ENCODE measurements at places on chromosomes 7 and 10.

DNA sequence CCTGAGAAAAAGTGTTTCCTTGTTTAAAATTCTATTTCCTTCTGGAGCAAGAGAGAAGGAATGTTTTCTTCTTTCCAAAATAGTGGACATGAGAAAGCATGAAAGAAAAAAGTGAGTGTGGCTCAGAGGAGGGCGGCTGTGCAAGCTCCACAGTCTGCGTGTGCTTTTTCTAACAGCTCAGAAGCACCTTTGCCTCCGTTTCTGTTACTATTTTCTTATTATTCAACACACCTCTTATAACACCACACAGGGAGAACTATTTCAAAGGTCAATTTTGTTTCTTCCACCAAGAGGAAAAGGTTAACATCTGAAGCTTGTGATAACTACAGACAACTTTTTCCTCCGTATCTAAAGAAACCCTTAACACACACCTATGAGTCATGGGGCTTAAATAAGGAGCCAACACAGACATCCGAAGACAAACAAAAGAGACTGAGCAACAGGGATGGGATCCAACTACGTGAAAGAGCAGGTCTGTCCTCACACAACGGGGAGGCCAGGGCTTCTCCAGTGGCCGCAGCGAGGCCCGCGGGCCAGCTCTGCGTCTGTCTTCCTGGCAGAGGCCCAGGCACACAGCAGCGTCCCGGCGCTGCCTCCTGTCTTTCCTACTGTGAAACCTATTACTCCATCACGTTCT, 36.2 kb upstream of the NCAPG2 start:
- no peak for DNase-seq

GRCh38 chr10:6474871-6475270, 105.2 kb downstream of the PRKCQ start:
- no peak for DNase-seq

DNA sequence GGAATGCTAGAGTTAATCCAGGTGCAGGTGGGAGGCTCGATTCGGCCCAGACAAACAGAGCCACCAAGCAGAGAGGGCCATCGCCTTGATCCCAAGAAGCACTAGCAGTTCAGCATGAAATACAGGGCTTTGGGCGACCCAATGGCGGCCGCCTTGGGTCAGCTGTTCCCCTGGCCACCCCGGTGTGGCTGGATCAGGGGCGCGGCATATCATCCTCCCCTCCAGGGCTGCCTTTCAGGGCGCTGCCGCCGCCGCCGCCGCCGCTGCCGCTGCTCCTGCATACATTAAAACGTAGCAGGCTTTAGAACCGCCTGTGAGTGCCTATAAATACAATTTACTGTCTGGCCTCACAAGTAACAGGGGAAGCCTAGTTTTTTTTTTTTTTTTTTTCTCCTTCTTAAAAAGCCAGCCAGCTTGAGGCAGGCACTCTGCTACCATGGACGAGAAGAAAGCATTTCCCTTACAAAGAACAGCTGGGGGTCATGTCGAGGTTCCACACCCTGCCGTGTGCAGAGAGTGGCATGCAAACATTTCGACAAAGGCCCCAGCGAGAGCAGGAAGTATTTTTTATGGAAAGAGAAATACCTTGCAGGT, 57.7 kb upstream of the EFCAB10 start:
- no peak for DNase-seq

- no peak for DNase-seq
Observed at GRCh38 chr10:9052767-9053166, 998.3 kb downstream of the GATA3 start.

DNA sequence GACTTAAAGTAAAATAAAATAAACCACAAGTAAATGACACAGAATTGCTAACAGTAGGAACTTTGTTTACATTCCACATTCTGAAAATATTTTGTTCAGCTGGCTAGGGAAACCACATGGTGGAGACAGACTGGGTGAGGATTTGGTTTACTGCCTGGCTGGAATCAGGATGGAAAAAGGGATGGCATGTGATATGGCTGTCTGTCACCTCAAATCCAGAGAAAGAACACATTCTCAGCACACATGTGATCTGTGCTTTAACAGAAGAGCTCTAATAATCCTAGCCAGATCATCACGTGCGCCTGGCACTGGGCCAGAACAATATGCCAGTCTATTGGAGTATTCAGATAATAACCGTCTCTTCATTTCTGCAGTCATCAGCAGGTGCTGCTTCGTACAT, 90.9 kb upstream of the PIP4K2A start:
- no peak for DNase-seq

- DNase-seq: no peak
Observed at GRCh38 chr10:104056619-104057273, 28.9 kb downstream of the COL17A1 start.

DNA sequence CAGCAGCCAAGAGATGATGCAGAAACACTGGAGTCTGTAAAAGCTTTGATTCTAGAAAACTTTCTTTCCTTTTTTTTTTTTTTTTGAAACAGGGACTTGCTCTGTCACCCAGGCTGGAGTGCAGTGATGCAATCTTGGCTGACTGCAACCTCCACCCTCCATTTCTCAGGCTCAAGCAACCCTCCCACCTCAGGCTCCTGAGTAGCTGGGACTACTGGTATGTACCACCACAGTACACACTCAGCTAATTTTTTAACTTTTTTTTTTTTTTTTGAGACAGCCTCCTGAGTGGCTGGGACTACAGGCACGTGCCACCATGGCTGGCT, 17.0 kb upstream of the BAG3 start:
- DNase-seq: no peak

DNA sequence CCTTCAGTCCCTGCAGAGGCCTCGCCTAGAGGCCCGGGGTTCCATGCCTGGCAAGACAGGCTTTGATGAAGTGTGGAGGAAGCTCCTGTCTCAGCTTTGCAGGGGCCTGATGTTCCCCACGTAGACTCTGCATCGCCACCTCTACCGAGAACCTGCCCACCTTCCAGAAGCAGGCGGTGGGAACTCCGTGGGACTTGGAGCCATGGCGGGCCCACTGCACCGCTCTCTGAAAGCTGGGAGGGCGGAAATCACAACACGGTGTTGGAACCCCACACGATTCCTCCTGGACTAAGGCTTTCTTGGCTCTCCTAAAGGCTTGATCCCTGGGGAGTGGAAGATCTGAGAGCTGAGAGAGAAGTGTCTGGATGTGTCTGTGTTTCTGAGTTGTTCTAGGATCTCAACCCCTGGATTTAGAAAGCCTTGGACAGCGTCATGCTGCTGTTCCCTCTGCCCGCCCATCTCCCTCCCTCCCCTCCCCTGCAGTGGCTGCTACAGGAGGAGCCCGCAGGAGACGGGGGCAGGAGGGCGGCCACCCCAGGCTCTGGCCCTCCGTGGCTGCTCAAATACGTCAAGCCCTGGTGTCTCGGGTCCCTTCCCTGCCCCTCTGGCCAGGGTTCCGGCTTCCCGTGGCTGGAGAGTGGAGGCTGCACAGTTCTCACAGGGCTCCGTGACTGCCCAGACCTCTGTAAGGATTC, 79.7 kb downstream of the VIPR2 start:
- no peak for DNase-seq

GRCh38 chr7:1665549-1666316, 4.3 kb upstream of the ELFN1 start:
- no peak for DNase-seq

GRCh38 chr7:41586931-41587640, 115.8 kb downstream of the INHBA start:
- DNase-seq: no peak

- no peak for DNase-seq
Observed at GRCh38 chr7:7911369-7912123, 57.0 kb upstream of the GLCCI1 start.

- no peak for DNase-seq
Observed at GRCh38 chr10:127906548-127907377, at the start of gene PTPRE. TSS of gene PTPRE (plus strand) at chr10:127907103. CDS start at chr10:128040882, 133,779 bp downstream.

- DNase-seq: no peak
Observed at GRCh38 chr7:122887848-122888247, 1.6 kb upstream of the CADPS2 start.

- DNase-seq: no peak
Observed at GRCh38 chr7:101594790-101595189, 34.3 kb downstream of the MYL10 start.

- no peak for DNase-seq
Observed at GRCh38 chr7:27614095-27614494, 48.6 kb downstream of the HIBADH start.

- DNase-seq: no peak
Observed at GRCh38 chr10:86520871-86521677, 518 bp downstream of the WAPL start.

- no peak for DNase-seq
Observed at GRCh38 chr10:79350407-79351154, 3.3 kb downstream of the PPIF start.

DNA sequence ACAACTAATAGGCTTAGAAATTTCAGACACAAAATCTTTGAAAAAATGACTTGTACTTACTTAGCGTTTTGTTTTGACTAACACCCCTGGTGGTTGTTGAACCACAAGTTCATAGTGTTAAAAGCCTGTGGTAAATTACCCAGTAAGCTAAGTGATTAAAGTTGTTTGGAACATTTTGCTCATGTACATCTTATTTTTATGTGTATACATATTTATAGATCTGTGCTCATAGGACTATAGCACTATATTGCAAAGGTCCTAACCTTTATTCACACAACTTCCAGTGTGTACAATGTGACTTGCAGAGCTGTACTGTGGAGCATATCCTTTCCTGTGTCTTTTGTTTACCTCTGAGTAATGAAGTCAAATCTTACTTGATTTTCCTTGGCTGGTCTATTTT, 79.6 kb downstream of the BMPR1A start:
- DNase-seq: no peak

DNA sequence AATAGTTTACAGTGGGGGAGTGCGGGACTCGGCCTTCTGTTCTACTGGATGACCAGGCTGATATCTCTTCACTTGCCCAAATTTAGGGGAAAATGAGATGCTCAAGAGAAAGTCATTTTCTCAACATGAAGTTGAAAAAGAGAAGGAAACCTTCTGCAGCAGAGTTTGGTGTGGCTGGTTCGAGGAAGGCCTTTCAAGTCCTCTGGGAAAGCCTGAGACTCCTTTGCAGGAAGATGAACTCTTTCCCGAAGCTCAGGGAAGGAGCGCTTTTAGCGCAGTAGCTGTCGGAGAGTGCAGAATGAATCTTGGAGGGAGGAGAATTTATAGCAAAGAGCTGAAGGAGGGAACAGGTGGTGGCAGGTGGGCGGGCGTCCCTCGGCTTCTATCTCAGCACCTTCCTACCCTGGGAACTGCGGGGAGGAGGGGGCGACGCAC, at the start of gene ATOH7:
ATOH7 (minus strand) TSS at position 297 of the 435 bp plus-strand sequence. CDS start 436 bp downstream, outside the sequence.
- DNase-seq: no peak
